ENCODE measurements at places on chromosomes 13 and 19.

DNA sequence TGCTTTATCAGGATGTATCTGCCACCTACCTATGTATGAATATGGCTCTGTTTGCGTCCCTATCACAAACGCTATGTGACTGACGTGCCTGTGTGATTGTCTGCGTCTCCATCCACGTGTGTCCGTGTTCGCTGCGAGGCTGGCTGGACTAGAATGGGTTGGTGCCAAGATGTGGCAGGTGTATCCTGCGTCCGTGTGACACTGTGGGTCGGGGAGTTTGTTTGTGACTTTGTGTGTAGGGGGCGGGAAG lies 6.7 kb upstream of the HOOK2 start:
- DNase-seq, result no peak

- DNase-seq, result no peak
Measured at GRCh38 chr19:50794074-50794875, 4.1 kb downstream of the ACP4 start.

GRCh38 chr19:49210108-49210900 lies 52.7 kb downstream of the TRPM4 start:
- DNase-seq, result no peak

DNA sequence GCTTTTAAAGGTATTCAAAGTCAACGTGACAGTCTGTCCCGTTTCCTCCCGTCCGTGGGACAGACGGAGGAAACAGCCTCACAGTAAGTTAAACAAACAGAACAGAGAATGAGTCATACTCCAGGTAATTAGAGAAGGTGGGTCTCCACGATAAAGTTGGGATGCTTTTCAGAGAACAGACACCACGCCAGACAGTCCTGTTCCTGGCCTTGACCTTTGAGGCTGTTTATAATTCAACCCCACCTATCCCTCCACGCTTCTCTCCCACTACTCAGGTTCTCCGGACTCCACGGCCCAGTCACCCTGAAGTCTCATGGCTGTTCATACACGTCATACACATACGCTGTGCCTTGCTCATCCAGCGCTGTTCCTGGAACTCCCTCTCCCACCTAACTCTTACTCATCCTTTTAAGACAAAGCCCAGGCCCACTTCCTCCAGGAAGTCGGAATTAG lies 42.5 kb downstream of the ARHGEF18 start:
- DNase-seq, result no peak

DNA sequence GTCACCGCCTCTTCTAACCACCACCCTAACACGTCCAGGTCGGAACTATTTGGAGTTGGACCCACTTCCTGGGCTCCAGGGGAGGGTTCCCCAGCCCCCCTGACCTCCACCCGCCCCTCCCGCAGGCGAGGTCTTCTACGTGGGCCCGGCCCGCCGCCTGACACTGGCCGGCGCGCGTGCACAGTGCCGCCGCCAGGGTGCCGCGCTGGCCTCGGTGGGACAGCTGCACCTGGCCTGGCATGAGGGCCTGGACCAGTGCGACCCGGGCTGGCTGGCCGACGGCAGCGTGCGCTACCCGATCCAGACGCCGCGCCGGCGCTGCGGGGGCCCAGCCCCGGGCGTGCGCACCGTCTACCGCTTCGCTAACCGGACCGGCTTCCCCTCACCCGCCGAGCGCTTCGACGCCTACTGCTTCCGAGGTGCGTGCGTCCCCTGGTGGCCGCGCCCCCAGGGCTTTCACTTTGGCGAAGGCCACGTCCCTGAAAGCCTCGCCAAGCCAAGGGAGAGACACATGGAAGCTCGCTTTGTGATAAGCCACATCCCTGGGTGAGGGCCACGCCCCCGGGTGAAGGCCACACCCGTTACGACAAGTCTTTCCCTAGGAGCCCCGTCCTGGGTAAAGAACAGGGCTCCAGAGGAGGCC lies 13.2 kb downstream of the NCAN start:
- DNase-seq, result no peak

DNA sequence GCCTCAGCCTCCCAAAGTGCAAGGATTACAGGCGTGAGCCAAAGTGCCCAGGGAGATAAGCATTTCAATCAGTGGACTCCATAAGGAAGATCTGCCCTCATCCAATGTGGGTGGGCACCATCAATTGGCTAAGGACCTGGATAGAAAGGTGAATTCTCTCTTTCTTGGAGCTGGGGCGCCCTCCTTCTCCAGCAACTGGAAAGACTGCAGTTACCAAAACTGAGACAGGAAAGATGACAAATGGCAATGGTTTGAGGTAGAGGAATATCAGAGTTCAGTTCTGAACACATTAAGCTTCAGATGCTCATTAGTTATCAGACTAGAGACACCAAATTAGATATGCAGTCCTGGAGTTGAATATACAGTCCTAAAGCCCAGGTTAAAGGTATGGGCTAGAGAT lies 10.5 kb upstream of the ELF1 start:
- DNase-seq, result no peak

GRCh38 chr13:52459668-52460067 lies 4.4 kb downstream of the CKAP2 start:
- DNase-seq, result no peak

GRCh38 chr19:29528946-29529645 lies 3.3 kb downstream of the VSTM2B start:
- DNase-seq, result no peak

DNA sequence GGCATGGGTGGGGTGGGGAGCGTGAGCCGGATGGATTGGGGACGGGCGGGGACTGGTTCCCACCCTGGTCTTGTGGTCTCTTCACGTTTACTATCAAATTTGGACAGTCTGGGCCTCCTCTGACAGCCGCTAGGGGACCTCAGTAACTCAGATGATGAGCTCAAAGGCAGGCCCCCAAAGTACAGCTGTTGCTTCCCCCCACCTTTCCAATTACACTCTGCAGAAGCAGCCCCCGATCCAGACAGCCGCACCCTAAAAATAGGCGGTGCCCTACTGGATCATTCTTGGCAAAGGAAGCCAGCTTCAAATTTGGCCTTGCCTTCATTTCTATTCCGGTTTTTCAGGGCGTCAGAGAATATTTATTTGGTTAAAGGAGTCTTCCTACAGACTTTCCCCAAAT lies 1.9 kb upstream of the FOXO1 start:
- no peak for DNase-seq

GRCh38 chr19:19748249-19748938 lies 15.5 kb upstream of the ZNF14 start:
- DNase-seq, result no peak

DNA sequence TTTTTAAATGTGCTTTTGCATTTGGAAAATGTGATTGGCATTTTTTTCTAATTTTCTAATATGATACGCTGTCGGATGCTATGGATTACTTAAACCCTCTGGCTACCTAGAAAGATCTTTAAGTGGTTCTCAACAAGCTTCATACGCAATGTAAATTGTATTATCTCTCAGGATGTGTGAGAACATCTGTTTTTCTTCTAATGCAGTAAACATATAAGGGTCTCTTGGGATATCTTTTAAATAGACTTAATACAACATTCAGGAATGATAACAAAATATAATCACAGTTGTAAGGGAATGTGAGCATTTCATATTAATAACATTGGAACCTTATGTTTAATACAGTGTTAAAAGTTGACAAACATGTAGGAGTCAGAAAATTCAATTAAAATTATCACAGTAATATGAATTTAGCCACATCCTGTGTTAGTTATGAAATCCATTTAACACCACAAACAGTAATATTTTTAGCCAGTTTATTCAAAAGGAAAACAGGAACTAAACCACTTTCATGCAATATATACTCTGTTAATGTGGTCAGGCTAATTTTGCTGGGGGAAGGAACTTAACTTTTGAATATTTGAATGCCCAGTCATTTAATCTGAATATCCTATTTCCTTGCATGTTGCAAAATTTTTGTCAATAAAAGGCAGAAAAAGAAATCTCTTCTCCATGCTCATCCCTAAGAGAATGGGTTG lies 15.0 kb upstream of the ALOX5AP start:
- no peak for DNase-seq

DNA sequence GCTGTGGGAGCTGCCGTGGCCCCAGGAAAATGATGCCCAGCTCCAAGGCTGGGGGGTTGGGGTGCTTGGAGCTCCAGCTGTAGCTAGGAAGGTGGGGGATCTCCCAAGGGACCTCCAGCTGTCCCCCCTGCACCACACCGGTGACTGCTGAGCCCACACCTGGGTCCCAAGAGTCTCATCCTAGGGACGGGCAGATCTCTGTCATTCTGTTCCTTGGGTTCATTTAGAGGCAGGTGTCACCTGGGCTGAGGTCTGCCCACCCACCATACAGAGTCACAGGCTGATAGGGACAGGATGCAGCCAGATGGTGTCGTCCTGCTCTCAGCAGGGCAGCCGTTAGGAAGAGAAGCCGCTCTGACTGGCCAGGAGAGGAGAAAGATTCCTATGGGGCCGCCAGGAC lies 5.3 kb downstream of the F2RL3 start:
- no peak for DNase-seq

DNA sequence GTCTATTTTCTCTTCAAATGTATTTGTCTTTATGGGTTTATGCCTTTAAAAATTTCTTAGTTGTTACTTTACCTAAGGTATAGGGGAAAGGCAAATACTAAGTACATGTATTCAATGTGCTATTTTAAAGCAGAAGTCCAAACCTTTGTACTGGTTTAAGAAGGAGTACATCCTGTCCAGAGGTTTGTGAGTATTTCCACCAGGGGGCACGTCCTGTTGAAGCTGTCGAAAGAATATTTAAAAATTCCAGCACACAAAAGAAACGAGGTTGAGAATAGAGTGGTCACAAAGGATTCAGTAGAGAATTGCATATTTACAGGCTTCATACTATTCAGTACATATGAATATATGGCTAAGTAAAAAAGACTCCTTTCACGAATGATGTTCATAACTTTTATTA lies 59.8 kb downstream of the URI1 start:
- DNase-seq, result no peak

DNA sequence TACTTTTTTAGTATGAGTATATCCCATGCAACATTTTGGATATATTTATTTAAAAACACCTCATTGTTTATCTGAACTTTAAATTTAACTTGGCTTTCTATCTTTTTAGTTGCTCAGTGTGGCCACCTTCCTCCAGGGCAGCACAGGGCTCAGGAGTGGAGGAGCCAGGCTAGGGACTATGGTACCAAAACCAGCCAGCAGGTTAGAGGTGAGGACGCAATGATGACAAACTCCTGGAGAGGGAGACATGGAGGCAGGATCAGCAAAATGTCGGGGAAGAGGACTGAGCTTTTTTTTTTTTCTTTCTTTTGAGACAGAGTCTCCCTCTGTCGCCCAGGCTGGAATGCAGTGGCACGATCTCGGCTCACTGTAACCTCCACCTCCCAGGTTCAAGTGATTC lies 29.6 kb upstream of the CALM3 start:
- DNase-seq, result no peak

Measured in cortex of kidney (tissue), 1 donor.